Activated CD4-positive, alpha-beta T cell treated with anti-CD3 and anti-CD28 coated beads, Interleukin-2, amount 50 U/mL, for 24 hours (primary cell): ENCODE measurements at places on chromosomes 1 and 21.

DNA sequence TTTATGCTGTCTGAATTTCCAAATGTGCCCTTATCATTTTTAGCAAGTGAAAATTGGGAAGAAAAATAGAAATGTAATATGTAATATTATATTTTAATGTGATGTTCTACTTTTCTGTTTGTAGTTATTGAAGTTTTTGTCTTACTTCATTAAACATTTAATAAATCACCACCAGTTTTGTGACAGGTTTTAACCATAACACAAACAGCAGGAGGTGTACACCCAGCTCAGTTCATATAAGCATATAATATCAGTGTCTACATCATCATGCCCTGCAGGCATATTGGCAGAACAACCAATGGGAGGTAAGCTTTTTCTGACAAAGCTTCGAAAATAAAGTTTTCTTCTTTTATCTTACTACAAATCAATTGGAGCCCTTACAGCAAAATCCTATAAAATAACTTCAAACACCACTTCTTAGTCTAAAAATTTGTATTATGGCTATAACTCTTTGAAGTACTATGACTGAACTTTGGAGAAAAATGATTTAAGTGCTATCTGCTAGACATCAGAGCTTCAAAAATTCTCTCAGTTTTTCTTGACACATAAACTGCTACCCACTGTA, 236.7 kb downstream of the BARHL2 start:
- DNase-seq, result no peak

DNA sequence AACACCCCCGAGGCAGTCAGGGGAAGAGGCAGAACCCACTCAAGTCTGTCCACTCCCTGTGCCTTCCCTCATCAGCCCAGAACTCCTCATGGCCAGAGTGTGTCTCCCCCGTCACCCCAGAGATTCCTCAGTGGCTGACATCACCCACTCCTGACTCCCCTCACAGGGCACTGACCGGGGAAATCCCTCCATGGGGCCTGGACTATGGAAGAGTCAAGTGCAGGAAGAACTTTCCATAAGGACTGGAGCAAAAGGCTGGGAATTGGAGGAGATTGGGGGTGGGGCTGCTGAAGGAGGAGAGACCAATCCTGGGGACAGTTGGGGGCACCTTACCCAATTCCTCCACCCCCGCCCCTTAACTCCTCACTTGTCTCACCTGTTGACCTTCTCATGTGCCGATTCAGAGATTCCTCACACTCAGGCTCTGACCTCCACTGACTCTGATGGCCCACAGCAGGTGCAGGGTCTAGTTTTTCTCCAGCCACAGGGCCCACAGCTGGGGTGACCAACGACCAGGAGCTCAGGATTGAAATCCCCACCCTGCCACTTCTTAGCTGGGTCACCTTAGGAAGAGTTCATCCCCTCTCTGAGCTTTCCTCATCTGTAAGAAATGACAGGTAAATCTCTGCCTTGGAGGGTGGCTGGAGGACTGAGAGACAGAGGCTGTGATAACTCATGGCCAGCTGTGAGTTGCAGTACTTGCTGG, 481 bp upstream of the EXTL1 start:
- no peak for DNase-seq

GRCh38 chr1:156582388-156583017, 3.0 kb downstream of the TTC24 start:
- DNase-seq, result no peak

DNA sequence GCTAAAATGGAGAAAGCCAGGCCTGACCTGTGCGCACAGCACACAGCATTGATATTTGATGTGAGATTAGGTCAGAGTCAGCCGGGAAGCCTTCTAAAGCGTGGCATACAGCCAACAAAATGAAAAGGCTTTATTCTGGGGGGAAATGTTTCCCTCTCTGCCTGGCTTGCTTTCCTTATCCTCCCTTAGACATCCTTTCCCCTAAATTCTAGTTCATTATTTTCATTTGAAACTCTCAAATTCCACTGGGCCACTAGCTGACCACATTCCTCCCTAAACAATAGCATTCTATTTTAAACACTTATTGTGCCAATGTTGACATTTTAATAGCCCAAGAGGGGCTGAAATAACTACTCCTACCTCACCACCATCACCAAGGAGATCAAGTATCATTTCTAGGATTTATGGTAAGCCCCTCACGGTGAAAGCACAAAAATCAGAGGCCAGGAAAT, 49.4 kb downstream of the LEPR start:
- no peak for DNase-seq
